B cell (primary cell): ENCODE measurements at places on chromosomes 6 and 20. TPM values are rescaled to one million over a fixed set of nuclear protein-coding genes. Genes with fewer than 3 reads are reported as not detected.

DNA sequence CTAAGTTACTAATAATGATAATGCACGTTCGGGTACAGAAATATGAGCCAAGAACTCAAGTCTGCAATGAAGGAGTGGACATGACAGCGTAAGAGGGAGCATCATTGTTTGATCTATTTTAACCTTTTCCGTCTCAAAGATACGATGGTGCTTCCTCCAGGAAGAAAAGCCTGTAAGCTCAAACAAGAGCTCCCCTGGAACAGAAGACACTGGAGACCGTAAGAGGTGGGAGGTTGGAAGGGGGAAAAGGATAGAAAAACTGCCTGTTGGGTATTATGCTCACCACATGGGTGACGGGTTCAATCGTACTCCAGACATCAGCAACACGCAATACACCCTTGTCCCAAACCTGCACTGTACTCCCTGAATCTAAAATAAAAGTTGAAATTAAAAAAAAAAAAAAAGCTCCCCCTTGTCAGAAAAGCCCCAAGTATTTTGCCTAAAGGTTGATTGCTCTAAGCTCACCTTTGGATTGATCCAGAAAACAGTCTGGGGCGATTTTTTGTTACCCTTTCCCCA is 180.5 kb downstream of the TRIM27 start:
- DNase-seq: no peak
- no peak overlapping the region for H3K4me3 ChIP-seq
- H3K27me3 ChIP-seq: peaks cover 53% of the 10 kb centered on the region
- H3K36me3 ChIP-seq: no peaks in the 10 kb centered on the region
- no peaks in the 10 kb centered on the region for H3K4me1 ChIP-seq
- no peak overlapping the region for H3K27ac ChIP-seq

DNA sequence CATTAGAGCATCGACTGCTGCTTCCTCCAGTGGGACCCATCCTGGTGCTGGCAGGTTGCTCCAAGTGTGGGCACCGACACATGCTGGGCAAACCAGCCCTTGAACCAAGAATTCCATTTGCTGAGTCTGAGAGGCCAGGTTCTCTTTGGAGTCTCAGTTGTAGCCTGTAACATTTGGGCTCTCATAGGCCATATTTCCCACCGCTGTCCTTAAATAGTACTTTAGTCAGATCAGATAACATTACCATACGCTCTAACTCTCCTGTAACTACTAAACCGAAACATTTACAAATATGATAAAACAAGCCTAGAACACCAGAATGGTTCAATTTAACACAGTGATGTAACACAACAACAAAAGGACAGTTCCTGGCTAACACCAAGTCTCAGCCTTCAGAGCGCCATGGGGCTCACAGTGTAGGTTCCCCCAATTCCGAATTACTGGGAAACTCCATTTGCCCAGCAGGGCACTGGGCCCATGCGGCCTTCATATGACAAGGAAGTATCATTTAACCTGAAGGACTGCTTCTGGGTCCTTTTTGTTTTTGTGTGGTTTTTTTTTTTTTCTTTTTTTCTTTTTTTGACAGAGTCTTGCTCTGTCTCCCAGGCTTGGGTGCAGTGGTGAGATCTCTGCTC is 28.4 kb upstream of the CD93 start:
- H3K27me3 ChIP-seq: no peaks in the 10 kb centered on the region
- no peak for DNase-seq
- no peak overlapping the region for H3K4me3 ChIP-seq
- H3K36me3 ChIP-seq: no peaks in the 10 kb centered on the region
- H3K4me1 ChIP-seq: no peaks in the 10 kb centered on the region

DNA sequence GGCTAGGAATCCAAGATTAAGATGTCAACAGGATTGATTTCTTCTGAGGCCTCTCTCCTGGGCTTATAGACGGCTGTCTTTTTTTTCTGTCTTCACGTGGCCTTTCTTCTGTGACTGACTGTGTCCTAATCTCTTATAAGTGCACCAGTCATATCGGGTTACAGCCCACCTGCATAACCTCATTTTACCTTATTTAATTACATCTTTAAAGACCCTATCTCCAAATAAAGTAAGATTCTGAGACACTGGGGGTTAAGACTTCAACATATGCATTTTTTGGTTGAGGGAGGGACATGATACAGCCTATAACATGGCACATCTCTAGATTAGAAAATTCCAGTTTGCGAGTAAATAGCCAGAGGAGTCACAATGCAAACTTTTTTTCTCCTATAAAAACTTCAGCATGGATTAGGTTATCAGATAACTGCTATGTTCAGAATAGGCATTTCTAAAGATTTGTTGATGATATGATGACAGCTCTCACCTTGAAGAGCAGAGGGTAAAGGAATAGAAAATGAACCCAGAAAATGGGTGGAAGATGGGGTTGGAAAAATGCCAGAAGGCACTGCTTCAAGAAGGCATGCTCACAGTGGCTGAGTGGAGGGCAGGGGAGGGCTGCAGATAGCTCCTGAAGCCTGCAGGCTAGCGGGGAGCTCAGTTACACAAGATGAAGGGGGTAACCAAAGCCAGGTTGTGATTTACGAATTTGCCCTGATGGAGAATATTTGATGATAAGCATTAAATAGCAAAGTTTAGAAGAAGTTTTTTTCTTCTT is 8.7 kb upstream of the PDE7B start:
- H3K4me1 ChIP-seq: no peaks in the 10 kb centered on the region
- no peak for DNase-seq
- peaks cover 4% of the 10 kb centered on the region for H3K27me3 ChIP-seq
- no peak overlapping the region for H3K4me3 ChIP-seq
- no peak overlapping the region for H3K27ac ChIP-seq

Gene SAMD3
- 0.57 and 2.5 TPM in 2 replicates for total RNA-seq
